ENCODE measurements at places on chromosomes 16 and 17.
A peak's percentile ranks its signal among the peaks of the same experiment; 100 is the strongest.

DNA sequence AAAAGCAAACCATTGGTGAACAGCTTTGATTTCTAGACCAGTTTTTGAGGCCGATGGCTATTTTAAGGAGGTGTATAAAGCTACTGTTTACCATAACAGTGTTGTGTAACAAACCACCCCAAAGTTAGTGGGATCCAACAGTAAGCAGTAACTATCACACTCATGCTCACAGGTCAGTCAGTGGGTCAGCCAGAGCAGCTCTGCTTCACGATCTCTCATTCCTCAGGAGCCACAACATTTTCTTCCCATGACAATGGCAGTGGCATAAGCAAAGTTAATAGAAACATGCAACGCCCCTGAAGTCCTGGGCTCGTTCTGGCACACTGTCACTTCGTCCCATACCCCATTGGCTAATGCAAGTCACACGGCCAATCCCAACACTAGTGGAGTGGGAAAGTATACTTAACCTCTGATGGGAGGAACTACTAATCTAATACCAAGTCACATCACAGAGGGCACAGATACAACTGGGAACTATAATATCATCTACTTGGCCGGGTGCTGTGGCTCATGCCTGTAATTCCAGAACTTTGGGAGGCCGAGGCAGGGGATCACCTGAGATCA is 28.0 kb upstream of the B4GALNT2 start:
- DNase-seq, result no peak

DNA sequence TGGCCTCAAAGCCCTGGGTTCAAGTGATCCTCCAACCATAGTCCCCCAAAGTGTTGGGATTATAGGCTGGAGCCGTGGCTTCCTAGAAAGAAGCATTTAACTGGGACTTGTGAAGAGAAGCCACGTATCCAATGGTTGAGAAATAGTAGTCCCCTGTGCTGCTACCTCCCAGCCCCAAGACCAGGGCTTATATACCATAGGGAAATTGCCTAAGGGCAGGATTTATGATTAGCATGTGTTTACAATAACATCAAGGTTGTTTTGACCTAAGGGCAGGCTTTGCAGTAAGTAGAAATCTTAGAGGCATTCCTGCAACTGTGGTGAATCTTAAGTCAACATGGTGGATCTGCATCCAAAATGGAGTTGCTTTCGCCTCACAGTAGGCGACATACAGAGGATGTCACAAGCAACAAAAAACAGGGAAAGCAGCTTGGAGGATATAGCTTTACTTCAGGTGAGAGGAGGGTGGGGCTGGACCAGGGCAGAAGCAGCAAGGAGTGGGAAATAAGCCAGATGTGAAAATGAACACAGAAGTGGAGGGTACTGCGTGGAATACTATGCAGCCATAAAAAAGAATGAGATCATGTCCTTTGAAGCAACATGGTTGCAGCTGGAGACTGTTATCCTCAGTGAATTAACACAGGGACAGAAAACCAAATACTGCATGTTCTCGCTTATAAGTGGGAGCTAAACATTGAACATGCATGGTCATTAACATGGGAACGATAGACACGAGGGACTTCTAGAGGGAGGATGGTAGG is 18.7 kb upstream of the NSMCE1 start:
- DNase-seq, result no peak

- DNase-seq, result no peak
Observed at GRCh38 chr17:50458270-50458669, 10.4 kb downstream of the CHAD start.

DNA sequence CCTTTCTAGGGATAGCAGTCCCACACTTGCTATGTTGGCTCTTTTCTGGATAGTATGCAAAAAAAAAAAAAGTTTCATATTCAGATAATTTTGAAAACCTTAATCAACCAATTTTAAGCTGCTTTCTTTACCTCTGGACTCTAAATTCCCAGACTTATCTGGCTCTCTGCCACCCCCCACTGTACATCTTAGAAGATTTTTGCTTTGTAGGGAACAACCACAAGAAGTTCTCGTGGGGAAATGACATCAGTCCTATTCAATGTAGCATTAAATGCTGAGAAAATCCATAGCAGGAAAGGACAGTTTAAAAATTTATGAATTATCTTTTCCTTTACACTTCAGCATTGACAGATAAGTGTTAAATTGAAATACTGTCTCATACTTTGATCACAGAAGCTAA is 562.7 kb upstream of the HSBP1 start:
- DNase-seq, result no peak

GRCh38 chr17:28484296-28484695 is 10.9 kb downstream of the SLC13A2 start:
- DNase-seq, result no peak

- no peak for DNase-seq
Observed at GRCh38 chr17:56656701-56657327, 63.3 kb downstream of the NOG start.

DNA sequence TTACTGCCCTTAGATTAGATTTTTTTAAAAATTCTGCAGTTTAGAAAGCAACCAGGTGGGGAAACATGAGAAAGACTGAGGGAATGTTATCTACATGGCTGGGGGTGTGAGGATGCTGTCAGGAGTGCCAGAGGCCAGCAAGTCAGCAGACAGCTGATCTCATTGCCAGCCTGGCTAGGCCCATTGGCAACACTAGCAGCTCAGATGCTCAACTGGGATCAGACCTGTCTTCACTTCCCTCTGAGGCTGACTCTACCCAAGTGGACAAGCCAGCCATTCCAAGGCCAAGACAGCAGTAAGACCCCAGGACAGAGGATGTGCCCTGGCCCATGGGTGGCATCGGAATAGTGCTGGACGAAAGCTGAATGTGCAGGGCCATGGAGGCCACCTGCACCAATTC is 96.2 kb downstream of the TMEM132E start:
- no peak for DNase-seq

- DNase-seq, result no peak
Observed at GRCh38 chr17:7367083-7367482, 12.1 kb downstream of the TMEM95 start.

- peak; percentile 28 for DNase-seq
Observed at GRCh38 chr17:35087731-35088355, 24.3 kb upstream of the RFFL start.

DNA sequence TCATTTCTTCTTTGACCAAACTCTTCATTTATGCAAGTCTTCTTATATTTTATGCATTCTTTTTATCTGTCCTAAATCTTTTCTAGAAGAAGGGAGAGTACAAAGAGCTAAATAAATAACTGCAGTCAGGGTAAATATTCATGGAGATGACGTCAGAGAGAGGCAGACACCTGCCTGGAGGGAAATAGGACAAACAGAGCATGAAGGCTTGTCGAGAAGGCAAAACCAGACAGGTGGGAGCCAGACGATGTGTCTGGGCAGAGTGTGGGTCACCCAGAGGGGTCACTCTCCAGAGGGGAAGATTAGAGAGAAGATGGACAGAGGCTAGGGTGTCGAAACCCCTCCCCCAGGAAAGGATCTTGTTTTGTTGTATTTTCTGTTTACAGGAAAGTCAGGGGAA is 78.3 kb upstream of the RPL38 start:
- no peak for DNase-seq

GRCh38 chr17:21268596-21269188 is 15.5 kb upstream of the NATD1 start:
- DNase-seq, result no peak

DNA sequence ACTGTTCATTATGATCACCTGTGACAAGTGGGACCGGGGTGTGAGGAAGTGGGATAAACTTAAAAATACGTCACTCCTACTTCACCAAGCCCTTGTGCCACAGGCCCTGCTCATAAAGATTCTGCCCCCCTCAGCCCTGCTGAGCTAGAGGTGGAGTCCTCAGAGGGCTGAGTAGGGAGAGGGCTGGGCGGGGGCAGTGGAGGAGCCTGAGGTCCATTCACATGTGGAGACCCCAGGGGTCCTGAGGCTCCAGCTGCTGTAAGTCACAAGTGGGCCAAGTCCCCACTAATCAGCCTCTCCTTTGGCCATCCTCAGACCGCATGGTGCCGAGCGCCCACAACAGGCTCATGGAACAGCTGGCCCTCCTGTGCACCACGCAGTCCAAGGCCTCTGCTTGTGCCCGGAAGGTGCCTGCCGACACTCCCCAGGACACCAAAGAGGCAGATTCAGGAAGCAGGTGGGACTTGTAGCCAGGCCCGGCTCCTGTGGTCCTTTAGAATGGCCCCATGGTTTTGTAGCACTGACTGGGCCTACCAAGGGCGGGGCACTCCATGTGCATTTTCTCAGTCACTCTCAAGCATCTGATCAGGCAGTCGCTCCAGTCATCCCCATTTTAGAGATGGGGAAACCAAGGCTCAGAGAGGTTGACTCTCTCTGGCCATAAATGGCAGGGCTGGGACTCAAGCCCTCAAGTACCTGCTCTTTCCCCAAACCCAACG is 10.4 kb downstream of the DNAAF8 start:
- DNase-seq, result no peak

- peak; percentile 57 for DNase-seq
Observed at GRCh38 chr17:81244358-81245023, 5.4 kb downstream of the NDUFAF8 start.

DNA sequence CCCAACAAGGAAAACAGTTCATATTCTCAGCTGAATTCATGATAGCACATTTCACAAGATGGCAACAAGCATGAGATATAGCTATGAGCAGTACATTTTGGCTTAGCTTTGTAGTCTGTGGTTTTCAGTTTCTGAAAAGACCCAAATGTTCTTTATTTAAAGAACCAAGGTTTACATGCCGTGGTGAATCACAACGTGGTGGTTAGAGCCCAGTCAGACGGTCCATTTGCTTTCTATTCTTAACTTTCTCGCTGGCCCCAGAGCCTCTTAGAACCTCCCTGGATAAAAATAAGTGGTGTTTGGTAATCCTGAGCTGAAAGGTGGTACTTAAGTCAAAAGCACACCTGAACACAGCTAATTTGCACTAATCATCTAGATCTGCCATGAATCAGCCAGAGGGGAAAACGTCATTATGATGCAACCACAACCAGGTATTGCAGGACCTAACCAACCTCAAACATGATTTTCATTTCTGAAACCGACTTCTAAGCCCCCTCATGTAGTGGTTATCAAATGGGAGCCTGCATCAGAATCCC is 18.6 kb upstream of the HAPSTR1 start:
- DNase-seq, result no peak

- no peak for DNase-seq
Observed at GRCh38 chr16:49610983-49611382, 237.4 kb downstream of the C16orf78 start.

DNA sequence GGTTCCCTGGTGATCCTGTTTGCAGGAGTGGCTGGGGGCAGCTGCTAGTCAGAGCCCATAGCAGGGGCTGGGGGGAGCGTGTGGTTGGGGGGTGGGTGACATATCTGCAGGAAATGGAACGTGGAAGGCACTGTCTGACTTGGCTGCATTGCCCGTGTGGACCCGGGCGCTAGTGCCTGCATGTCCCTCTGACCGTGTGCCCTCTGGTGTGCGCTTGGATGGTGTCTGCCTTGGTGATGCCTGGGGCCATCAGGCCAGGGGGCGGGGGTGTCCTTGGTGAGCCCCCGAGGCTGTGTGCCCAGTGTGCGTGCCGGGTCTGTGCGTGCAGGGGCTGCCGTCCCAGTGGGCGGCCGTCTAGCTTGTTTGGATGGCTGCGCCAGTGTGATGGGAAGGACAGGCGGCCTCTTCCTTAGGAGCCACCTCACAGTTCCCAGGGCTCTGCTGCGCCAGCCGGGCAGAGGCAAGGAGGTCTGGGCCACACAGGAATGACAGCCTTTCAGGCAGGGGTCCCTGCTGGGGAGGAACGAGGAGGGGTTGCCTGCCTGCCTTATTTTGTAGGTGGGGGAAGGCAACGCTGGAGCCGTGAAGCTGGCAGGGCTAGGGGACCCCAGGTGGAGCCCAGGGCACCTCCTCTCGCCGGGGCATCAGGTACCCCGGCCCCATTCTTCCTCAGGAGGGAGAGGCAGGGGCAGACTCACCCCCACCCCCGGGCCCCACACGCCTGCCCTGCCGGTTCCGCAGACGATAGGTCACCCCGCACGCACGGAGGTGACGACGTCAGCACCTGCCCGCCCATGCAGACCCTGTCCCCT is 693 bp downstream of the NDRG4 start:
- DNase-seq, result no peak

GRCh38 chr16:87626401-87626800 is 24.1 kb downstream of the JPH3 start:
- peak; percentile 45 for DNase-seq

DNA sequence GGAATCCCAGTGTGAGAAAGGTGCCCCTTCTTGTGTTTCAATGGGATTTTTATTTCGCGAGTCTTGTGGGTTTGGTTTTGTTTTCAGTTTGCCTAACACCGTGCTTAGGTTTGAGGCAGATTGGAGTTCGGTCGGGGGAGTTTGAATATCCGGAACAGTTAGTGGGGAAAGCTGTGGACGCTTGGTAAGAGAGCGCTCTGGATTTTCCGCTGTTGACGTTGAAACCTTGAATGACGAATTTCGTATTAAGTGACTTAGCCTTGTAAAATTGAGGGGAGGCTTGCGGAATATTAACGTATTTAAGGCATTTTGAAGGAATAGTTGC is 567 bp downstream of the UBB start:
- no peak for DNase-seq

DNA sequence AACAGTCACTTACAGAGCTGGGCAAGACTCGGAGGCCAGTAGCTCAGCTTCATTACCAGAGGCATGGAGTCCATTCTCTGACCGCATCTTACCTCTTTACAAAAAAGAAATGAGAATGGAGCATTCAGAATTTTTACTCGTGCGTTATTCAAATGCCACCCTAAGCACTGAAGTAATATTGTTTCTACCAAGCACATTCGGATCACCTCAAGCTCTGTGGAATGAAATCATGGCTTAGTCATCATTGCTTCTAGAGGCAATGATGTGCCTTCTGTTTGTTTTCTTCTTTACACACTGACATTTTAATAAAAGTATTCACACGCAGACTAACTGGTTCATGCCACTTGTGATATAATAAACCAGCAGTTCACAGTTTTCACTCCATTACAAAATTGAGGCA is 206.8 kb downstream of the PHKB start:
- no peak for DNase-seq

DNA sequence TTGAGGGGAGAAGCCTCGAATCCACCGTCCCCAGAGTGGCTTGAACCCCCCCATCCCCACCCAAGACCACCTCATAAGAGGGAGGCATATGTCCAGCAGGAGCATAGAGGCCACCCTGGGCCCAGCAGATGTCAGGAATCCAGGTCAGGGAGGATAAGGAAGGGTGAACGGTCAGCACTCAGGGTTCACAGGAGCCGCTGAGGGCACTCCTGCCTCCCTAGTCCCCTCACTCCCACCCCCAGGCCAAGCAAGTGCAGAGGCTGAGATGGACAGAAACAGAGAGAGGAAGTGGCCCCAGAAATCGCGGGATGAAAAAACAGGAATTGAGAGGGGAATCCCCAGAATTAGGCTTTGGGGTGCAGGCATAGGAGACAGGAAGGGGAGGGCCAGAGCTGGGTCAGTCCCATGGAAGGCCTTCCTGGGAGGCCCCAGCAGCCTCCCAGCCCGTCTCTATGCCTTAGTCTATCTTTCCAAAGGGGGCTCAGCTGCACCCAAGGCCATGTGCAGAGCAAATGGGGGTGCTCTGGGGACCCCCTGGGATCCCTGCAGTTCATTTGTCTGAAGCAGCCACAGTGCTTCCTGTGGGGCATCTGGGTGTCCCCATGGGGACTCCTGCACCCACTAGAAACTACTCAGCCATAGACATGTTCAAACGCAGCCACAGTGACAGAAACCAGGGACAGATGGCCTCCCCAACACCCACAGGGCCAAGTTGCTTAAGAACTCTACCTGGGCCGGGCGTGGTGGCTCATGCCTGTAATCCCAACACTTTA is 1.7 kb downstream of the CMTM3 start:
- no peak for DNase-seq

Data from Right ventricle myocardium inferior (tissue), 1 donor.